Ovary (tissue), 10 donors: ENCODE measurements at places on chromosomes 2 and 18.

- H3K4me3 ChIP-seq, result no peak overlapping the region
- H3K36me3 ChIP-seq, result no peaks in the 10 kb centered on the region
- H3K27me3 ChIP-seq, result no peaks in the 10 kb centered on the region
Observed at GRCh38 chr2:199751492-199752120, 99.4 kb downstream of the FTCDNL1 start.

GRCh38 chr2:32479993-32480392, 123.2 kb downstream of the BIRC6 start:
- no peak for DNase-seq
- no peaks in the 10 kb centered on the region for H3K36me3 ChIP-seq
- H3K4me1 ChIP-seq, result no peaks in the 10 kb centered on the region
- no peak overlapping the region for H3K4me3 ChIP-seq
- no peak overlapping the region for H3K27ac ChIP-seq

DNA sequence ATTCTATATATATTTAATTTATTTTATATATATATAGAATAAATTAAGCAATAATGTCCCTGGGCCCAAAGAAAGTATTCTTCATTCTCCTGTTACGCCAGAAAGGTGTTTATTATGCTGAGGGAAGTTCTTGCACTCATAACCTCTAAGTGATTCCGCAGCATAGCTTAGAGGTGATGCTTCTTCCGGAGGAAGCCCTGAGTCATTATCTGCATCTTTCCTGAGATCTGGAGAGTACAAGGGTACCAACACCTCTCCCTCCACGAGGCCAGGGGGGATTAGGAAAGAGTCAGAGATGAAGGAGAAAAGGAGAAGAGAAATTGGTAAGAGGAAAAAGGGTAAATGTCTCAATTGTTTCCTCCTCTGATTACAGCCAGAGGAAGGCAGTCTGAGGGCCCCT, 43.1 kb upstream of the RTN4 start:
- no peak overlapping the region for H3K4me3 ChIP-seq
- H3K27ac ChIP-seq, result no peak overlapping the region
- no peaks in the 10 kb centered on the region for H3K36me3 ChIP-seq
- DNase-seq, result no peak

DNA sequence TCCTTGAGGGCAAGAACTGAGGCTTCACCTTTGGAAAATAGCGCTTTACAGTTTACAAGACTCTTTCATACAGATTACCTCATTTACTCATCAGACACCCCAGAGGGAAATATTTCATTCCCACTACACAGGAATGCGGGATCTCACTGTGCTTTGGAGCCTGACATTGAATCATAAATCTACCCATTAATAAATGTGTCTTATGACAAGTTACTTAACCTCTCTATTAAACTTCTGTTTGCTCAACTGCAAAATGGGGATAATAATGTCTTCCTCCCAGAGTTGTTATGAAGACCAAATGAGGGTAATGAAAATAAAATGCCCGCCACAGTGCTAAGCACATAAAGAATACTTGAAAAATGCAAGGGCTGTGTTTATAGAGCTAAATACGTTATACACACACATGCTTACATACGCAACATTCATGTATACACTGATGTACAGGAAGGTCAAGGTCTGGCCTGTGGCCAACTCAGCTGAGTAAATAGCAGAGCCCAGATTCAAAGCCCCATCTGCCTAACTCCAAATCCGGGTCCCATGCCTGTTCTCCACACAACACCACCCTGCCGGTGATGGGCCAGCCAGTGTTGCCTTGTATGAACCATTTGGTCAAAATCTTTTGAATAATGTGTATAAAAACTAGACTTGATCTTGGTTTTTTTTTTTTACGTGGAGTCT, 77.8 kb upstream of the STPG4 start:
- DNase-seq, result no peak
- no peaks in the 10 kb centered on the region for H3K36me3 ChIP-seq
- no peak overlapping the region for H3K4me3 ChIP-seq
- peaks cover 6% of the 10 kb centered on the region for H3K4me1 ChIP-seq
